ENCODE measurements at places on chromosomes 2 and 18. TPM values are rescaled to one million over a fixed set of nuclear protein-coding genes. Genes with fewer than 3 reads are reported as not detected.

The MYO5B gene
- 0.34 TPM for total RNA-seq

The SULT1C4 gene
- 12.4 TPM for total RNA-seq

The CABLES1 gene
- 8.5 TPM for total RNA-seq

The MTCL1 gene
- total RNA-seq: 25.9 TPM

The RTP5 gene
- not detected for total RNA-seq

The TMEM17 gene
- total RNA-seq: not detected

The UGT1A4 gene
- not detected for total RNA-seq

The SALL3 gene
- not detected for total RNA-seq

The XIRP2 gene
- total RNA-seq: not detected

The SERPINB10 gene
- not detected for total RNA-seq

The GTF3C2 gene
- total RNA-seq: 22.9 TPM

The PID1 gene
- 26.4 TPM for total RNA-seq

The NPC1 gene
- total RNA-seq: 58.9 TPM

The ANKRD30BL gene
- total RNA-seq: 27.7 TPM

The FNDC4 gene
- total RNA-seq: 0.59 TPM

The CHAC2 gene
- 5.3 TPM for total RNA-seq

The FAM237A gene
- not detected for total RNA-seq

The POTEE gene
- not detected for total RNA-seq

The NOSTRIN gene
- total RNA-seq: 181 TPM

The RAB31 gene
- 22.9 TPM for total RNA-seq

The MAP3K20 gene
- total RNA-seq: 183 TPM

The METTL21A gene
- total RNA-seq: 14.1 TPM

The MAL gene
- total RNA-seq: 1.7 TPM

The CCDC141 gene
- total RNA-seq: 0.29 TPM

The CFAP210 gene
- total RNA-seq: not detected

The HES6 gene
- 9.5 TPM for total RNA-seq

The DSG2 gene
- total RNA-seq: 25.0 TPM

The UGT1A7 gene
- not detected for total RNA-seq

The HOXD10 gene
- 34.4 TPM for total RNA-seq

The TMEM178A gene
- total RNA-seq: not detected

The MEP1B gene
- not detected for total RNA-seq

The RAX gene
- not detected for total RNA-seq

The CASP10 gene
- total RNA-seq: 1.8 TPM

The AAK1 gene
- 66.3 TPM for total RNA-seq

The CCDC74A gene
- 0.29 TPM for total RNA-seq

The ACOXL gene
- total RNA-seq: not detected

The UPP2 gene
- not detected for total RNA-seq

The TNFRSF11A gene
- 0.26 TPM for total RNA-seq

The TUBB8B gene
- total RNA-seq: 0.46 TPM

The ASXL3 gene
- 13.0 TPM for total RNA-seq

The ATP8B1 gene
- 24.9 TPM for total RNA-seq

The PJVK gene
- total RNA-seq: 7.5 TPM

The UXS1 gene
- total RNA-seq: 103 TPM

The ELOA2 gene
- not detected for total RNA-seq

The LCT gene
- not detected for total RNA-seq

The FAM110C gene
- total RNA-seq: 11.9 TPM

The PLCD4 gene
- total RNA-seq: not detected

The ADAM23 gene
- 3.6 TPM for total RNA-seq

The MYOM1 gene
- total RNA-seq: 15.8 TPM

The BARD1 gene
- total RNA-seq: 45.6 TPM

The LRATD1 gene
- total RNA-seq: 10.2 TPM

The RGPD3 gene
- 1.5 TPM for total RNA-seq

The CCL20 gene
- total RNA-seq: not detected
